CD4-positive, alpha-beta T cell treated with Interleukin-4 for 1 hour (primary cell): ENCODE measurements at places on chromosomes 7 and 10.

- no peak for DNase-seq
Measured at GRCh38 chr10:80700760-80701444, 163.2 kb downstream of the SH2D4B start.

- no peak for DNase-seq
Measured at GRCh38 chr10:67794256-67794655, 43.7 kb downstream of the DNAJC12 start.

- DNase-seq: no peak
Measured at GRCh38 chr10:119863951-119864565, 8.6 kb downstream of the MCMBP start.

DNA sequence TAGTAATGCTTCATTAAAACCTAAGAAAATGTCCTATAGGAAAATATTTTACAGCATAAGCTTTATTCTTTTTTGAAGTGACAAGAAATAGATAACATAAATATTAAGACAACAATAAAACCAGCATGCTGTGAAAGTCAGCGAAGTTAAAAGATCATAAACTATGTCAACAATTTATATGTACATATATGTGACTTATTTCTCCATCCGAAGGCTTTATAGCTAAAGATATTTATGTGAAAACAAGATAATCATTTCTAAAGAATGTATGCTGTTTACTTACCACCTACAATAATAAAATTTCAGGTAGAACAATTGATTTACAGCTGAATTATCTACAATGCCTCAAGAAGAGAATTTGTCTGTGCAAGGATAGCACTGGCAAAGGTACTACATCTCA, 283.4 kb downstream of the CRPPA start:
- no peak for DNase-seq

GRCh38 chr10:27526242-27526641, 22.1 kb downstream of the RAB18 start:
- no peak for DNase-seq

DNA sequence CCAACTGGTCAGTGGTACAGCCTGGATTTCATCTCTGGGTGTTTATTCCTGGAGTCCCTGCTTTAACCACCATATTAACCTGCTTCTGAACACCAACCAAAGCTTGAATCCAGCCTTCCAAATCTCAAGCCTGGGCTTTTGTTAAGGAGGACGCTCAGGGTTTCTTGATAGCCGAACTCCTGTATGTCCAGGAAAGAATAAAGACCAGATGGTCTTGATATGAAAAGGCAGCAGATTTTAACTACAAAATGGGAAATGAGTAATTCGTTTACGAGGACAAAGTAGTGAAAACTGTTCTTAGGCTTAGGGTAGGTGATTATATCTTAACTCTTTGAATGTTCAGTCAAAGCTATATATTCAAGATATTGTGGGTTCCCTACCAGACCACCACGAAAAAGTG, 129.1 kb upstream of the INSYN2A start:
- no peak for DNase-seq

- DNase-seq: no peak
Measured at GRCh38 chr7:50423860-50424259, 26.3 kb downstream of the FIGNL1 start.

DNA sequence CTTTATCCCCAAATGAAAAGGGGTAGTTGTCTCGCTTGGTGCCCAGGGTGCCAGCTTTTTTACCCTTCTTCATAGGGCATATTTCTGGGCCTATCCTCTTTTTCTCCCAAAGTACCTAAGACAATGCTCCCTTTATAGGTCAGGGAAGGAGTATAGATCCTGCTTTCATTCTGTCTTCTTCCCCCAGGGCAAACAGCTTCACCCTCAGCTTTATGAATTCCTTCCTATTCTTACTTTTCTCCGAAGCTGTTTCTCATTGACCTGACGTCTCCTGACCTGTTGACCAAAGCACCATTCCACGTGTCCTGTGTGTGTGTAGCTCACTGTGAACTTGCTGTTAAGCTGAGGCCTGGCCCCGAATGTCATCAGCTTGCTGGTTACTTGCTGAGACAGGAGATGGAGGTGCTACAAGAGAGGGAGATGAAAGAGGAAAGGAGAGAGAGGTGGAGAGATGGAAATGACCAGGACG, 48.9 kb downstream of the PYROXD2 start:
- no peak for DNase-seq
